Natural killer cell (primary cell): ENCODE measurements at places on chromosomes 3 and 15. TPM values are rescaled to one million over a fixed set of nuclear protein-coding genes. Genes with fewer than 3 reads are reported as not detected.

DNA sequence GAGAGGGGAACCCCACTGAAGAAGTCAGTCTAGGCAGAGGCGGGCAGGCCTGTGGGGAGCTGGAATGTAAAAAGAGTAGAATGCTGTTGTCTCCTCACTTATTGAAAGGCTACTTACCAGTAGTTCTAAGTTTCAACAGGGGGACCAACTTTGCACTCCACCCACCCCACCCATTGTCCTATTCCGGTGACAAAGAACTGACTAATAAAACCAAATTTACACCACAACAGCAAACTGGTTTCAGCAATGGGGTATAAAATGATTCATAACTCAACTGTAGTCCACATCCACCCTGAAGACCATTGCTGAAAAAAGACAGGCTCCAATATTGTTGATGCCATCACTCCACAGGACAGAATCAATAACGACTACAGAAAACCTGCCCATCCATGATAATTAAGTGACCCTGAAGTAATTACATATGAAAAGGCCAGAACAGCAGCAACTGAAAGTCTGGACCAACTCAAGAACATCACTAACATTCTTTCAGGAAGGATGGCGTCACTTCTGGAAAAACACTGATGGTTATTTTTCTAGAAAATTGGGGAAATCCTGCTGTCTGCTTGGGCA lies 80.2 kb downstream of the ABI3BP start:
- H3K36me3 ChIP-seq, result no peaks in the 10 kb centered on the region
- no peak overlapping the region for H3K27ac ChIP-seq
- no peak for DNase-seq
- H3K4me1 ChIP-seq, result no peaks in the 10 kb centered on the region

FAM107A gene
- total RNA-seq, result not detected

LRTM1 gene
- total RNA-seq, result not detected

GRCh38 chr3:86828751-86829150 lies 162.2 kb downstream of the VGLL3 start:
- no peak overlapping the region for H3K27ac ChIP-seq
- no peaks in the 10 kb centered on the region for H3K4me1 ChIP-seq
- H3K27me3 ChIP-seq, result no peaks in the 10 kb centered on the region

EIF4E3 gene
- total RNA-seq, result 46.7 TPM

GRCh38 chr15:91857224-91857585 lies 3.7 kb downstream of the SLCO3A1 start:
- H3K27me3 ChIP-seq, result no peaks in the 10 kb centered on the region
- no peak for DNase-seq
- H3K4me3 ChIP-seq, result no peak overlapping the region
- H3K4me1 ChIP-seq, result peaks cover 66% of the 10 kb centered on the region
- peak overlapping the region; percentile 59 for H3K27ac ChIP-seq
- H3K36me3 ChIP-seq, result peaks cover 2% of the 10 kb centered on the region

C3orf49 gene
- total RNA-seq, result not detected

LDHAL6B gene
- total RNA-seq, result not detected

RHOV gene
- not detected for total RNA-seq

- H3K4me3 ChIP-seq, result no peak overlapping the region
- H3K4me1 ChIP-seq, result peaks cover 21% of the 10 kb centered on the region
- no peak for DNase-seq
- H3K36me3 ChIP-seq, result no peaks in the 10 kb centered on the region
- no peaks in the 10 kb centered on the region for H3K27me3 ChIP-seq
- H3K27ac ChIP-seq, result no peak overlapping the region
These were observed 75.6 kb downstream of the APBA2 start for GRCh38 chr15:28961391-28961790.

GRCh38 chr15:40252141-40252437 lies 13.2 kb downstream of the PAK6 start:
- H3K4me1 ChIP-seq, result peaks cover 36% of the 10 kb centered on the region
- H3K27me3 ChIP-seq, result peaks cover 9% of the 10 kb centered on the region
- H3K4me3 ChIP-seq, result peak overlapping the region; percentile 53

TRPM1 gene
- not detected for total RNA-seq

SCAPER gene
- total RNA-seq, result 53.6 TPM

DNA sequence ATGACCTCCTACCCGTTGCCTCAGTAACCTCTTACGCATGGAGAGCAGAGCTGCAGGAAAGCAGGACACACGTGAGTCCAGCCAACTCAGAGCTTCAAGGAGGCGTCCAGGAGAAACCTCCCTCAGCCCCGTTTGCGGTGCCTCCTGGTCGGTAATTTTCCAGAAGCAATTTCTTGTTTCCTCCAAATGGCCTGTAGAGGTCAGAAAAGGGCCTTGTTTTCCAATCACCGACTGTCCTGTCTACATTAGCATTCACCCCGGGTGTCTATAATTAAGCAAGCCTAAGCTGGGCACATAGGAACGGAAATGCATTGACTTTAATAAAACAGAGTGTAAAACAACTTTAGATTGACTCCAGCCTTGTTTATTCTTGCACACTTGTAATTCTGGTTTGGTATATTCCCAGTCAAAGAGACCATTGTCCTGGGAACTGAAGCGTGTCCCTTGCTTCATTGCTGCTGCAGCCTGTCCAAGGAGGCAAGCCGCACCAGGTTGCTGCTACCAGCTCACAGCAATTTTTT lies 836.2 kb downstream of the AGBL1 start:
- H3K27ac ChIP-seq, result no peak overlapping the region
- DNase-seq, result peak; percentile 5
- no peaks in the 10 kb centered on the region for H3K27me3 ChIP-seq
- no peak overlapping the region for H3K4me3 ChIP-seq
- H3K4me1 ChIP-seq, result no peaks in the 10 kb centered on the region
- H3K36me3 ChIP-seq, result no peaks in the 10 kb centered on the region

IGDCC3 gene
- total RNA-seq, result not detected

RLBP1 gene
- total RNA-seq, result not detected

GRCh38 chr15:55218056-55218455 lies 21.3 kb upstream of the RSL24D1 start:
- H3K4me1 ChIP-seq, result peaks cover 24% of the 10 kb centered on the region
- peaks cover 6% of the 10 kb centered on the region for H3K36me3 ChIP-seq
- DNase-seq, result no peak
- no peak overlapping the region for H3K4me3 ChIP-seq
- peak overlapping the region; percentile 23 for H3K27ac ChIP-seq
- no peaks in the 10 kb centered on the region for H3K27me3 ChIP-seq

SNX22 gene
- total RNA-seq, result 0.80 TPM

SLC9C1 gene
- not detected for total RNA-seq

CYP8B1 gene
- not detected for total RNA-seq

DNA sequence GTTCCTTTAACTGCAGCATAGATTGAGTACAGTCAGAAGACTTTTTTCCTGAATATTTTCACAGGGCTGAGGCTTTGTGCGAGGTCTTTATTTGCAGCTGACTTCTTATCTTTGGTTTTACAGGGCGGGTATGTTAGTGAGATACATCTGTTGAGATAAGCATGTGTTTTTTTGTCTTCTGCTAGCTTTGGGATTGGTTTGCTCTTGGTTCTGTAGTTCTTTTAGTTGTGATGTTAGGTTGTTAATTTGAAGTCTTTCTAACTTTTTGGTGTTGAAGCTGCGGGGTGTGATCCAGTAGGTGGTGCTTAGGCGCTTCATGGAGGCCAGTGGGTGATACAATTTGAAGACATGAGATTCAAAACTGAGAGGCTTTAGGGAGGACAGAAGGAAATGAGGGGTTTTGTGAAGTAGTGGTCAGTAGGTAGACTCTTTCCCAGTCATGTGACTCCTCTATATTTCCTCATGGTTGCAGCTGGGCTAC lies 67.9 kb upstream of the TNFSF10 start:
- H3K27ac ChIP-seq, result peak overlapping the region; percentile 69
- no peaks in the 10 kb centered on the region for H3K36me3 ChIP-seq
- peaks cover 40% of the 10 kb centered on the region for H3K4me1 ChIP-seq
- DNase-seq, result peak; percentile 9

GRCh38 chr3:56055546-56055945 lies 412.7 kb downstream of the ERC2 start:
- no peaks in the 10 kb centered on the region for H3K36me3 ChIP-seq
- no peak for DNase-seq
- H3K4me3 ChIP-seq, result no peak overlapping the region
- H3K27me3 ChIP-seq, result no peaks in the 10 kb centered on the region
- no peak overlapping the region for H3K27ac ChIP-seq

NEK10 gene
- total RNA-seq, result 0.80 TPM

GRCh38 chr15:39543651-39544050 lies 37.2 kb upstream of the THBS1 start:
- no peak overlapping the region for H3K4me3 ChIP-seq
- no peak for DNase-seq
- no peaks in the 10 kb centered on the region for H3K36me3 ChIP-seq

GRCh38 chr15:39376371-39376909 lies 204.4 kb upstream of the THBS1 start:
- H3K27ac ChIP-seq, result no peak overlapping the region
- H3K36me3 ChIP-seq, result no peaks in the 10 kb centered on the region
- H3K4me1 ChIP-seq, result no peaks in the 10 kb centered on the region
- no peak overlapping the region for H3K4me3 ChIP-seq

DNA sequence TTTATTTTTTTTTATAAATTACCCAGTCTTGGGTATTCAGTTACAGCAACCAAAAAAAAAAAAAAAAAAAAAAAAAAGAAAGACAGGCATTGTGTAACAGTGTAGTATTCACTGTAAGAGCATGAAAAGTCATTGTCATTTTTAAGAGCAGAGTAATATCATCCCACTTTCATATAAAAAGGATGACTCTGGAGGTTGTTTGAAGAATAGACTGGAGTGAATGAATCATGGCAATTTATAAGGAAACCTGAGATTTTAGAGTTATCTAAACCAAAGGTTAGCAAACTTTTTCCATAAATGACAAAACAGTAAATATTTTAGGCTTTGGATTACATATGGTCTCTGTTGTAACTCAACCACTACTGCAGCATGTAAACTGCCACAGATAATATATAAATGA lies 794.9 kb downstream of the NTRK3 start:
- H3K4me3 ChIP-seq, result no peak overlapping the region
- no peaks in the 10 kb centered on the region for H3K27me3 ChIP-seq
- H3K4me1 ChIP-seq, result no peaks in the 10 kb centered on the region

- H3K27ac ChIP-seq, result no peak overlapping the region
- peak overlapping the region; percentile 2 for H3K4me3 ChIP-seq
- H3K4me1 ChIP-seq, result peaks cover 10% of the 10 kb centered on the region
- H3K27me3 ChIP-seq, result peaks cover 4% of the 10 kb centered on the region
These were observed 433 bp upstream of the MITF start for GRCh38 chr3:69738859-69739203.

COL6A5 gene
- not detected for total RNA-seq

GRCh38 chr15:76380249-76380648 lies 43.7 kb downstream of the ISL2 start:
- no peak for DNase-seq
- H3K27ac ChIP-seq, result no peak overlapping the region
- H3K36me3 ChIP-seq, result peaks cover 2% of the 10 kb centered on the region
- H3K4me1 ChIP-seq, result no peaks in the 10 kb centered on the region
- H3K4me3 ChIP-seq, result no peak overlapping the region
- H3K27me3 ChIP-seq, result no peaks in the 10 kb centered on the region

GRCh38 chr3:115784739-115785536 lies 161.6 kb downstream of the GAP43 start:
- H3K27me3 ChIP-seq, result peaks cover 3% of the 10 kb centered on the region
- H3K36me3 ChIP-seq, result no peaks in the 10 kb centered on the region
- no peak overlapping the region for H3K27ac ChIP-seq
- H3K4me3 ChIP-seq, result peak overlapping the region; percentile 18

GRCh38 chr3:53044371-53044710 lies 1.5 kb downstream of the SFMBT1 start:
- H3K27ac ChIP-seq, result peak overlapping the region; percentile 82
- H3K27me3 ChIP-seq, result no peaks in the 10 kb centered on the region
- peak overlapping the region; percentile 65 for H3K4me3 ChIP-seq
- peaks cover 9% of the 10 kb centered on the region for H3K4me1 ChIP-seq

CCDC54 gene
- total RNA-seq, result not detected

- no peaks in the 10 kb centered on the region for H3K27me3 ChIP-seq
- no peak overlapping the region for H3K27ac ChIP-seq
- no peaks in the 10 kb centered on the region for H3K36me3 ChIP-seq
- peaks cover 3% of the 10 kb centered on the region for H3K4me1 ChIP-seq
- no peak overlapping the region for H3K4me3 ChIP-seq
These were observed 25.1 kb downstream of the TNIK start for GRCh38 chr3:171435143-171435542.

VGLL4 gene
- total RNA-seq, result 42.8 TPM

DNA sequence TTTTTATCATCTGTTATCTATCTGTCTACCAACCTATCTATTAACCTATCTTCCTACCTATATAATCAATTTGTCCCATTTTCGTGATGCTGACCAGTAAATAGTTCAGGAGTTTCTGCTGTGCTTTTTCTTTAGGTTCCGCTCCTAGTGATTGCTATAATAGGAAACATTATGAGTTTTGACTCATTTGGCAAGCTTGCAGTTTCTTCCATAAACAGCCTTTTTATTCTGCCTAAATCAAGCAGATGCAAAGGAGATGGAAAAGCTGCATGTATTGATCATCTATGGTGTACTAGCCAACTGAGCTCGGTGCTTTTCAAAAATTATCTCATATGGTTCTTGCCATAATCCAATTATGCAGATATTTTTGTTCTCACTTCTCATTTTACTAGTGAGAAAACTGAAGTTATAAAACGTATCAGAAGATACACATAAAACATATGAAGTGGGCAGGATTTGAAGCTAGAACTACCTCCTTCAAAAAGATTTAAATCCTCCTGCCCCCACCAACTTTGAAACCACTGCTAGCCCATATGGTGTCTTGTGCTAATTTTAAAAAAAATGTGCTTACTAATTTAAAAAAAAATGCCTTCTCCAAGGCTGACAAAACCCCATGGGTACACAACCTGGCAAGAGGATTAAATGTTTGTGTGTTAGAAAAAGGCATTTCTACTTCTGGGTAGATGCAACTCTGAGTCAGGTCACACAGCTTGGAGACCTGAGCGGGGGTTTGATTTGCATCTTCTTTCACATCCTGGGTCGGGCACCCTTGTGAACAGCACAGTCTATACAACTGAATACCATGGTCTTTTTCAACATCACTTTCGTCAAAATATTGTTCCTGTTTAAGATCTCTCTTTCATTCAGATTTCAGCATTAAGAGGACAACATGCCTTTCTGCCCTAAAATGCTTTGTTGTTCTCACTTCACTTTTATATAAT lies 267.0 kb downstream of the CHL1 start:
- no peaks in the 10 kb centered on the region for H3K36me3 ChIP-seq
- no peaks in the 10 kb centered on the region for H3K27me3 ChIP-seq
- no peak for DNase-seq
- H3K4me1 ChIP-seq, result no peaks in the 10 kb centered on the region
- H3K4me3 ChIP-seq, result no peak overlapping the region

PP2D1 gene
- total RNA-seq, result not detected

AMOTL2 gene
- not detected for total RNA-seq

TM2D3 gene
- 76.4 TPM for total RNA-seq

- no peak overlapping the region for H3K27ac ChIP-seq
- no peak for DNase-seq
- H3K27me3 ChIP-seq, result no peaks in the 10 kb centered on the region
- H3K4me3 ChIP-seq, result no peak overlapping the region
- H3K36me3 ChIP-seq, result no peaks in the 10 kb centered on the region
These were observed 43.8 kb upstream of the MITF start for GRCh38 chr3:69695443-69695842.

- peaks cover 8% of the 10 kb centered on the region for H3K4me1 ChIP-seq
- H3K36me3 ChIP-seq, result no peaks in the 10 kb centered on the region
- H3K27me3 ChIP-seq, result peaks cover 22% of the 10 kb centered on the region
- no peak for DNase-seq
- H3K4me3 ChIP-seq, result no peak within 1 kb of the TSS
These were observed at the start of gene SLITRK3 for GRCh38 chr3:165195640-165196576. TSS of gene SLITRK3 (minus strand) at chr3:165196384. CDS start at chr3:165190830, 5,554 bp downstream.

GRCh38 chr3:185335799-185336198 lies 27.1 kb upstream of the MAP3K13 start:
- no peaks in the 10 kb centered on the region for H3K27me3 ChIP-seq
- H3K36me3 ChIP-seq, result no peaks in the 10 kb centered on the region
- H3K27ac ChIP-seq, result no peak overlapping the region
- no peaks in the 10 kb centered on the region for H3K4me1 ChIP-seq
- no peak for DNase-seq

GRCh38 chr3:11720917-11721411 lies 77.2 kb upstream of the VGLL4 start:
- peaks cover 6% of the 10 kb centered on the region for H3K4me1 ChIP-seq
- DNase-seq, result no peak
- no peaks in the 10 kb centered on the region for H3K27me3 ChIP-seq
- H3K4me3 ChIP-seq, result peak overlapping the region; percentile 52
- no peaks in the 10 kb centered on the region for H3K36me3 ChIP-seq
